ENCODE measurements at places on chromosomes 3 and 15. TPM values are rescaled to one million over a fixed set of nuclear protein-coding genes. Genes with fewer than 3 reads are reported as not detected.

Gene FOXB1
- total RNA-seq: not detected

Gene CACNA2D2
- 0.16 TPM for total RNA-seq

Gene SELENOT
- 46.7 TPM for total RNA-seq

Gene NXPE3
- total RNA-seq: 18.9 TPM

Gene COL6A5
- total RNA-seq: not detected

Gene BFSP2
- not detected for total RNA-seq

Gene ARGFX
- not detected for total RNA-seq

Data from bronchial smooth muscle cell (primary cell).